Activated T-cell treated with anti-CD3 and anti-CD28 coated beads for 4 hours (primary cell): ENCODE measurements at places on chromosomes 7 and 10.

GRCh38 chr10:91555455-91555854, 77.4 kb downstream of the PPP1R3C start:
- DNase-seq = no peak

GRCh38 chr7:73904219-73905137, 43.5 kb downstream of the TMEM270 start:
- DNase-seq = no peak

GRCh38 chr7:156236181-156236889, 404.2 kb upstream of the RNF32 start:
- DNase-seq = no peak

GRCh38 chr7:70695795-70696083, 436.2 kb upstream of the GALNT17 start:
- DNase-seq = no peak

GRCh38 chr7:146565872-146566271, 449.3 kb downstream of the CNTNAP2 start:
- DNase-seq = no peak

- DNase-seq = no peak
These were observed 21.8 kb downstream of the KBTBD2 start for GRCh38 chr7:32869716-32870115.

- DNase-seq = no peak
These were observed 68.5 kb downstream of the NHLRC2 start for GRCh38 chr10:113922787-113923570.
